Mesothelial cell of epicardium (in vitro differentiated cells): ENCODE measurements at places on chromosomes 7 and 10.

GRCh38 chr10:76119515-76119914, 688.1 kb downstream of the LRMDA start:
- no peak overlapping the region for H3K4me3 ChIP-seq
- H3K36me3 ChIP-seq, result no peaks in the 10 kb centered on the region
- peaks cover 52% of the 10 kb centered on the region for H3K27me3 ChIP-seq
- no peak overlapping the region for H3K27ac ChIP-seq
- H3K4me1 ChIP-seq, result peaks cover 17% of the 10 kb centered on the region

DNA sequence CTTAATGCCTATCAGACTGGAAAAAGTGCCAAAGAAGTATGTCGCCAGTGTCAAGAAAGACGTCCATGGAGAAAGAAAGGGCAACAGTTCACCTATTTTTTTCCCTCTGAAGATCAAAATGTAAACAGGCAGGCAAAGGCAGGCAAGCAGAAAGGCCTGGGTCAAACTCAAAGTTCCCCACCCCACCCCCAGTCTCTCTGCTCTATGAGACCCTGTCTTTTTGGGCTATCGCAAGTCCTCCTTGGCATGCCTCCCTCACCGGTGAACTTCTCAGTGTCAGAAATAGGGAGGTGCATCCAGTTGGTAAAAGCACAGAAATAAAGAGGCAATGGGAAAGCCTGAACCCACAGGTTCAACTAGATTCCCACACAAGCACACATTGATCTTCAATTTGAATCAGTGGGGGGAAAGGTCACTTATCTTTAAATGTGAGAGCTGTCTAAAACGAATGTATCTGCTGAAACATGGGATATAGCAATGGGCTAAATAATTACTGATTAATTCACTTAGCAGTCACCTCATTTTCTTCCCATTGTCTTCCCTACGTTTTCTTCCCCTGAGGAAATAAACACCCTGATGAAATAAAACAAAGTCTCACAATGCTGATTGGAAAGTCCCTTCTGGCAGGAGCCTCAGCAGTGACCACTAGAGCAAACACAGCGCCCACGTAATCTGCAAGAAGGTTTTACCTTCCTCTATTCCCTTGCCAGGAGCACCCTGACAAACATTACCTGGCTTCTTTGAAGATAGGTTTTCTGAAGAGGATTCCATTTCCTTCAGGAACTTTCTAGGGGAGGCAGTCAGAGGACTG, 31.1 kb downstream of the JAZF1 start:
- H3K27me3 ChIP-seq, result no peaks in the 10 kb centered on the region
- no peak overlapping the region for H3K4me3 ChIP-seq
- H3K27ac ChIP-seq, result no peak overlapping the region

- peaks cover 22% of the 10 kb centered on the region for H3K27me3 ChIP-seq
- H3K36me3 ChIP-seq, result peaks cover 10% of the 10 kb centered on the region
- no peaks in the 10 kb centered on the region for H3K4me1 ChIP-seq
- no peak overlapping the region for H3K27ac ChIP-seq
- no peak overlapping the region for H3K4me3 ChIP-seq
These were observed 24.6 kb upstream of the FOXL3 start for GRCh38 chr7:265192-265997.

DNA sequence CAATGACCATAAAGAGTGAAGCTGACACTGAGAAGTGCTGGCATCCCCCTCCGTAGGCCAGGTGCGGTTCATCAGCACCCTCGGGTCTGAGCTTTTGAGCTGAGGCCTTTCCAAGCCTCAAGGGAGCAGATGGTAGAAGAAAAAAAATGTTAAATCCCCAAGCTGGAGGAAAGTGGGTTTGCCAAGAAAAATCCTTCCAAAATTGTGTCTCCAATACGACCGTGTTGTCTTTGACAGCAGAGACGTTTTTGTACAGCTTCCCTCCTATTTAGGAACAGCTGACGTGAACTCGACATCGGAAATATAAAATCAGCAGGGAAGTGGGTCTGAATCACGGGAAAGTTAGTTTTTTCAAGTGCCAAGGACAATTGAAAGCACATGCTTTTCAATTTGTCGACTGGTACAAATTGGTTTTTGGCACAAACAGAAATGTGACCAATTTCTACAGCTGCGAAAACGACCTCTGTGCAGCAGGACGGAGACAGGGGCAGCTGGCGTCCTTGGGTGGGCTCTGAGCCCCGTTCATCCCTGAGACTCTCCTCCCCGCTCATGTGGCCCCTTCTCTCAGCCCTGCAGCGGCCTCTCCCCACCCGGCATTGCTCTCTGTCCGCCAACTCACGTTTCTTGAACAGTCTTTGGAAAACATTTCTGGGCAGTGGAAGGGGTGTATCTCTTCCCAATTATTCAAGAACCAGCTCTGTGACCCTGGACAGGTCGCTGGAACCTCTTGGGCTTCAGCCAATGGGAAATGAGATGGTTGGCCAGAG, 89.9 kb downstream of the PAXIP1 start:
- DNase-seq, result no peak
- no peaks in the 10 kb centered on the region for H3K36me3 ChIP-seq
- peaks cover 3% of the 10 kb centered on the region for H3K4me1 ChIP-seq
